SJSA1 (cell line): ENCODE measurements at places on chromosomes 13 and 19. TPM values are rescaled to one million over a fixed set of nuclear protein-coding genes. Genes with fewer than 3 reads are reported as not detected.

DNA sequence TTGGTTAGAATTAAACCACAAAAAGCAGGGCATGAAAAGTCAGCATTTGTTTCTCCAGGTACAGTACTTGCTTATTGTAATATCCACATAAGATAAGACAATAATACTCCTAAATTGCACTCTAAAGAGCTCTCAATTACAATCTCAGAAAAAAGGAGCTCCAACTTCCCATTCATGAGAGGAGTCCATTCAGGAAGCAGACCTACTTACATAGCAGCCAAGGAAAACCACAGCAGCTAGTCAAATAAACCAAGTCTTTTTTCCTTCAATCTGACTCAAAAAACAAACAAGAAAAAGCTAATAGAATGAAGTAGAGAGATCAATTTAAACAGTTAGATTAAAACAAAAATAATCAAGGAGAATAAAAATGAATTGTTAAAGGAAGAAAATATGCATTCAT is 885.2 kb upstream of the SLITRK6 start:
- no peaks in the 10 kb centered on the region for H3K36me3 ChIP-seq
- H3K4me1 ChIP-seq = no peaks in the 10 kb centered on the region
- DNase-seq = no peak
- no peak overlapping the region for H3K4me3 ChIP-seq

DNA sequence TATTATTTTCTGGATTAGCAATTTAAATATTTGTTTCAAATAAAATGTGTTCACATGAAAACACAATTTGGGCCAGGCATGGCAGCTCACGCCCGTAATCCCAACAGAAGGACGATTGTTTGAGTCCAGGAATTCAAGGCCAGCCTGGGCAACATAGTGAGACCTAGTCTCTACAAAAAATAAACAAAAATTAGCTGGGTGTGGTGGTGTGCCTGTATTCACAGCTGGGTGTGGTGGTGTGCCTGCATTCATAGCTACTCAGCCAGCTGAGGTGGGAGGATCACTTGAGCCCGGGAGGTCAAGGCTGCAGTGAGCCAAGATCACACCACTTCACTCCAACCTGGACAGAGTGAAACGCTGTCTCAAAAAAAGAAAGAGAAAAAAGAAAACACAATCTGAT is 46.4 kb downstream of the KPNA3 start:
- peaks cover 31% of the 10 kb centered on the region for H3K36me3 ChIP-seq
- H3K27ac ChIP-seq = no peak overlapping the region
- H3K4me1 ChIP-seq = no peaks in the 10 kb centered on the region

- no peaks in the 10 kb centered on the region for H3K36me3 ChIP-seq
- no peaks in the 10 kb centered on the region for H3K4me1 ChIP-seq
- no peaks in the 10 kb centered on the region for H3K27me3 ChIP-seq
- H3K4me3 ChIP-seq = no peak overlapping the region
- DNase-seq = no peak
- no peak overlapping the region for H3K27ac ChIP-seq
Observed at GRCh38 chr13:43136920-43137575, 113.7 kb downstream of the DNAJC15 start.

DNA sequence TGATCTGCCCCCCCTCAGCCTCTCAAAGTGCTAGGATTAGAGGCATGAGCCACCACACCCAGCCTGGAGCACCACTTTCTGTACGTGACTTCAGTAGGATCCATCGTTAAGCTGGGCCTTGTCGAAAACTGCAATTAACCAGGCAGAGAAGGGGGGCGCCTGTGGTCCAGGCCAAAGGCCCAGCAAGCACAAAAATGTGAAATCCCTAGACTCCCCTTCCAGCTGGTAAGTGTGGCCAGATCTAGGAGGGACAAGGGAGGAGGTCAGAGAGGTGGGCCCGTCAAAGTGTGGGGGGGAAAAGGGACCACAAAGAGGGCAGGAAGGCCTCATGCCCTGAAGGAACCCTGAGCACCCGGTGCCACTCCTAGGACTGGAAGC is 13.8 kb downstream of the DDX39A start:
- no peak overlapping the region for H3K4me3 ChIP-seq
- no peak for DNase-seq
- no peak overlapping the region for H3K27ac ChIP-seq
- no peaks in the 10 kb centered on the region for H3K27me3 ChIP-seq
- H3K4me1 ChIP-seq = peaks cover 8% of the 10 kb centered on the region
- H3K36me3 ChIP-seq = peaks cover 88% of the 10 kb centered on the region

DNA sequence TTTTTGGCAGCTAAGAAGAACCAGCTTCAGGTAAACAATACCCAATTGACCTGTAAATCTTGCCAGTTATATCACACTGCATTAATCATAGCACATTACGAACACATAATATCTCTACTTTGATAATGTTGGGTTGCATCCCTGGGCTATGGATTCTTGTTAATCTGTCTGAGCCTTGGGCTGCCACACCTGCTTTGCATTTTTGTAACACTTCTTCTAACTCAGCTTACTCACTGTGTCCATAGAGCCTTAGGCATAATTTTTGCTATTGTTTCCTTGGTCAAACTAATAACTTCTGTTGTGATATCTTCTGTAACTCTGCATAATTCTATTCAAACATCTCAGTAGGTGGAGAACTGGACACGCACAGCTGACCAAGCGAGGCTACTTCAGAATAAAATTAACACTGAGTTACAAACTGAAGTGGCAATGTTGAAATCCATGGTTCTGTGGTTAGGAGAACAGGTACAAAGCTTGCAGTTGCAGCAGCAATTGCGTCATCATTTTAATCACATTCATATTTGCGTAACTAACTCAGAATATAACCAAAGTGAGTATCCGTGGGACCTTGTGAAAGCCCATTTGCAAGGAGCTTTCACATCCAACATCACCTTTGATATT is 6.4 kb downstream of the ZNF350 start:
- H3K4me3 ChIP-seq = no peak overlapping the region
- no peak overlapping the region for H3K27ac ChIP-seq
- DNase-seq = no peak
- H3K27me3 ChIP-seq = no peaks in the 10 kb centered on the region
- H3K4me1 ChIP-seq = no peaks in the 10 kb centered on the region

GRCh38 chr13:68099631-68100030 is 869.5 kb upstream of the PCDH9 start:
- no peak overlapping the region for H3K4me3 ChIP-seq
- H3K36me3 ChIP-seq = no peaks in the 10 kb centered on the region
- no peak overlapping the region for H3K27ac ChIP-seq
- no peaks in the 10 kb centered on the region for H3K27me3 ChIP-seq

GRCh38 chr13:34431827-34432581 is 510.1 kb upstream of the NBEA start:
- no peak overlapping the region for H3K27ac ChIP-seq
- no peak overlapping the region for H3K4me3 ChIP-seq
- no peak for DNase-seq
- 0 out of 2 replicates have a peak, but pooled peaks cover 3% of the 10 kb centered on the region for H3K4me1 ChIP-seq
- H3K36me3 ChIP-seq = no peaks in the 10 kb centered on the region
- H3K27me3 ChIP-seq = no peaks in the 10 kb centered on the region

- no peak overlapping the region for H3K4me3 ChIP-seq
- DNase-seq = no peak
- H3K4me1 ChIP-seq = peaks cover 29% of the 10 kb centered on the region
- no peaks in the 10 kb centered on the region for H3K36me3 ChIP-seq
- H3K27me3 ChIP-seq = no peaks in the 10 kb centered on the region
Observed at GRCh38 chr13:40440990-40441820, 225.2 kb downstream of the FOXO1 start.

DNA sequence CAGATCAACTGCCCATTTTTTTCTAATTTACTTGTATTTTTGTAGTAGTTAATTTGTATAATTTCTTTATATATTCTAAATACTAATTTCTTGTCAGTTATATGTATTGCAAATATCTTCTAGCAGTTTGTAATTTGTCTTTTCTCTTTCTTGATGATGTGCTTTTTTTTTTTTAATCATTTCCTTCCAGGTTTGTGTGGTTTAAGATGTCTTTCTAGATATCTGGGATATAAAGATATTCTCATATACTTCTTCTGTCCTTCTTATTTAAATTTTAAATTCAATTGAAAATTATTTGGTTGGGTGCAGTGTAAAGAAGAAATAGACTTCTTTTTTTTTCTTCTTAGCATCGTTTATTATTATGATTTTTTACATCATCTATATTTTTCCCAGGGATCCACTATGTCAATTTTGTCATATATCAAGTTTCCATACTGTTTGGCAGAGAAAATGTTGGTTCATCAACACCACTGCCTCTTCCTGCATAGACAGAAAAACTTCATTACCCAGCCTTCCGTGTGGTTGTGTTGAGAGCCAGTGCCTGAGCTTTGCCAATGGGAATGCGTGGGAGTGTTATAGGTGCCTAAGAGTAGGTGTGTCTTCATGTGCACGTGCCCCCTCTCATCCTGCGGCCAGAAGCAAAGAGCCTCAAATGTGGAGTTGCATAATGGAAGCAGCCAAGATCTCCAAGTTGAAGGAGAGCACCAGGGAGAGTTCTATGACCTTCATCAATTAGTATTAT is 15.8 kb downstream of the CPB2 start:
- H3K36me3 ChIP-seq = no peaks in the 10 kb centered on the region
- DNase-seq = no peak
- H3K4me1 ChIP-seq = no peaks in the 10 kb centered on the region
- no peaks in the 10 kb centered on the region; the same call in none of the 2 replicates for H3K27me3 ChIP-seq
- H3K27ac ChIP-seq = no peak overlapping the region

GRCh38 chr13:72760189-72760588 is 21.5 kb downstream of the DIS3 start:
- no peaks in the 10 kb centered on the region for H3K4me1 ChIP-seq
- H3K4me3 ChIP-seq = no peak overlapping the region
- no peak for DNase-seq

- H3K36me3 ChIP-seq = no peaks in the 10 kb centered on the region
- H3K4me1 ChIP-seq = no peaks in the 10 kb centered on the region
- no peak overlapping the region for H3K27ac ChIP-seq
- H3K4me3 ChIP-seq = no peak overlapping the region
- H3K27me3 ChIP-seq = no peaks in the 10 kb centered on the region
Observed at GRCh38 chr13:105979131-105980011, 556.1 kb downstream of the EFNB2 start.

Gene CYP4F2
- not detected in 2 replicates for total RNA-seq

Gene ERICH4
- not detected in 2 replicates for total RNA-seq

Gene ZFR2
- total RNA-seq = not detected in 2 replicates
